NCI-H2029 treated with DMSO at 0.1 percent for 48 hours (cell line): ENCODE measurements at places on chromosomes 6 and 20.

GRCh38 chr20:63522091-63522868 is 1.7 kb downstream of the PPDPF start:
- no peak for DNase-seq

GRCh38 chr20:8447262-8448120 is 315.4 kb downstream of the PLCB1 start:
- no peak for DNase-seq

- DNase-seq = no peak
These were observed 55.4 kb downstream of the PREX1 start for GRCh38 chr20:48772183-48772976.

DNA sequence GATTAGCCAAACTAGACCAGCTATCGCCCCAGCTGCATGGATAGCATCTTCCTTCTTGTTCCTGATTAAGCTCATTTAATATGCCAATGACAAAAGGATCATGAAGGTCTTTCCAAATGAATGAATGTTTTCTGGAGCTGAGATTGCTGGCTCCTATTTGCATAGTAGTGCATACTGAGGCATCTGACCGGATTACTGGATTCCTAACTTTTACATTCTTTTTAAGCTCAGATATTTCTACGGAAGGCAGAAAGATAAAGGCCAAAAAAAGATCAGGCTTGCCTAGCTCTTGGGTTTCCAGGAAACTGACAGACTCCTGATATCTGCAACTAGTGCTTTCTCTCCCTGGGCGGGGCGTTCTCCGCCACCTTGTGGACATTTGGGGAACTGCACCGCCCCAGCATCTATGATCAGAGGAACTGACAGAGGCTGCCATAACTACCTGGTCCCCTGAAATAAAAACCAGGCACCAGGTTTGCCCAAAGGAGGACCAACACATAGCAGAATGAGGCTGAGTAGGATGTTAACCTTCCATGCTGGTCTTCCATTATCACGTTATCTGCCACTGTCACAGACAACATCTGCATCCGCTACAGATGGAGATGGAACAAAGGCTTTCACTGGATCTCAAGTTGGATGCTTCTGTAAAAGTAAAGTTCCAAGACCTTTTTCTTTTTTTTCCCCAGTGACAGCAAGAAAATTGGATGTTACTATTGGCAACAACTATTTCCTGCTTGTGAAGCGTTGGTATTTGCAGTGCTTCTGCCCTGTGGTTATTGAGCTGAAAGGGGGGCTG is 33.2 kb downstream of the NT5E start:
- peak; percentile 30 for DNase-seq

GRCh38 chr6:68852791-68853190 is 217.7 kb downstream of the ADGRB3 start:
- DNase-seq = no peak

DNA sequence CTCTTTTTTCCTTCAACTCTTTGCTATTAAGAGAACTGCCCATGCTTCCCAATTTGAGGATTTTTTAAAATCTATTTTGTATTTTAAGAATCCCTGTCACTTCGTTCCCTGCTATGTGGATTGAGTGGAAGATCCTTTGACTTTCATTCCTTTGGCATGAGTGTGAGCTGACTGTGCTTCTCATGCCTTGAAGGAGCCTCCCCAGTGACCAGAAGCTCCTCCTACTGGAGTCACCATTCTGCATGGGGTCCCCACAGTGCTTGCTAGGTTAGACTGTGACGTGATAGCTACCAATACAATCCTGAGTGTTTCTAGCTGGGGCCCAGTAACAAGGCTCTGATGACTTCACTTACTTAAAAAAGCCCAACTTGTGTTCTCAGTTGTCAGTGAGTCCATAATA is 104.4 kb upstream of the LAMP5 start:
- no peak for DNase-seq

DNA sequence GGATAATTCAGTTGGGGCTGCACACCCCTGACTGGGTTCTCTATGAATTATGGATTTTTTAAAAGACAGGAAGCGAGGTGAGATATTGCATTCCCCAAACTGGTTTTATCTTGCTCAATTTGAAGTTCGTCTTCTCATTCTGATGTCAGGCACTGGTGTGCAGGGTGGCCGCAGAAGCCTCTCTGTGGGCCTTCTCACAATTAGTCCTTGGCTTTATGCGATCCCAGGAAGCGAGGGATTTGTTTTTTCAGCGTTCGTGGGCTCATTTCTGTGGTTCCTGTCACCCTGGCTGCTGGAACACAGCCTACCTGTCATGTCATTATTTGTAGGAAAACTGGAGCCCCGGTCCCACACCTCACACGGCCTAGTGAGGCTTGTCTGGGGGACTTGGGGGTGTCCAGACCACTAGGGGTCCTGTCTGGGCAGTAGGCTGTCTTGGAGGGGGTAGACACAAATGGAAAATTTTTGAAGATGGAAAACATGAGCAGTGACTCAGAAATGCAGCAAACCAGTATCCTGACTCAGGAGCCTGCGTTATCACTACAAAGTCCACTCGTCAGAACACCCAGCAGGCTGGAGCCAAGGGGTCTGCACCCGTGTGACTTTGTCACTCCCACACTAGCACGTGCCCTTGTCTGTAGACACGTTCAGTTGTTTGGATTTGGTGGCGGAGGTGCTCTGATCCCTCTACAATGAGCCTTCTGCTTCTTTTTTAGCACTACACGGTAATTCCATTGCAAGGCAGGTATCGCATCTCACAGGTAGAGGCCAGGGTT is 42.2 kb downstream of the GNAS-AS1 start:
- no peak for DNase-seq

- no peak for DNase-seq
These were observed 861 bp downstream of the PCMTD2 start for GRCh38 chr20:64256282-64256935.

- DNase-seq = no peak
These were observed 112.4 kb downstream of the BTBD9 start for GRCh38 chr6:38527371-38527770.

DNA sequence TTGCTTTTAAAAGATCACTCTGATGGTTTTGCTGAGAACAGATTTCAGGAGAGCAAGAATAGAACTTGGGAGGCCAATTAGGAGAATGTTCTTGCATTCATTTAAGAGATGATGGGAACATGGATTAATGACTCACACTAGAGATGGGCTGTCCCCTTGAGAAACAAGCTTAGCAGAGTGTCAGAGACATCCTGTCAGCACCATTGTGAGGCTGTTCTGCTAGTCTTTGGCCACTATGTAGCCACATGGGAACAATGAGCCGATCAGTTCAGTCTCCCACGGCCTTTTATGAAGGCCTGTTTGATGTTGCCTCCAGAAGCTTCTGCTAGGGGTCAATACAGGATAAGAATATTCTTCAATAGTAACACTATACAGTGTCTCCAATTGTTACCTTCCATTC is 113.0 kb upstream of the EYA4 start:
- no peak for DNase-seq

DNA sequence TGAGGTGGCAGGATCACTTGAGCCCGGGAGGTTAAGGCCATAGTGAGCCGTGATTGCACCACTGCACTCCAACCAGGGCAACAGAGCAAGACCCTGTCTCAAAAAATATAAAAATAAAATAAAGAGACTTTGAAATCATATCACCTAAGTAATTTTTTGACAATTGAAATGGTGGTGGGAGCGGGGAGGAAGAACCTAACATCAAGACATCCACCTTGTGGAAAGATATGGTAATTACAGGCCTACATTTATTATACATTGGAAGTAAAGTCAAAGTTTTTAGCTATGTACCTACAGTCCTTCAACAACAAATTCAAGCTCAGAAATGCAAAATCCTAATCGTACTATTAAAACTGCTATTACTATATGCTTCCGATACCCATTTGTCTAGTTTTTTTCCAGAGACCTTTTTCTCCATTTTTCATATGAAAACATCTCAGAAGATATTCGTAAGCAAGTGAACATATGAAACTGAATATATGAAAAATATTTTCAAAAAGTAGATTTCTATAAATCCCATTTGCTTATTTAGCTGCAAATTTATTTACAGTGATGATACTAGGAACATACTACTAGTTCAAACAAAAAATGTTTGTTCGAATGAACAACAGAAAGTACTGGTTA is 83.3 kb downstream of the SYCP2 start:
- DNase-seq = peak; percentile 78

GRCh38 chr20:1299522-1299921 is 29.4 kb downstream of the SDCBP2 start:
- no peak for DNase-seq

GRCh38 chr20:50670126-50670862 is 21.0 kb downstream of the RIPOR3 start:
- peak; percentile 52 for DNase-seq

DNA sequence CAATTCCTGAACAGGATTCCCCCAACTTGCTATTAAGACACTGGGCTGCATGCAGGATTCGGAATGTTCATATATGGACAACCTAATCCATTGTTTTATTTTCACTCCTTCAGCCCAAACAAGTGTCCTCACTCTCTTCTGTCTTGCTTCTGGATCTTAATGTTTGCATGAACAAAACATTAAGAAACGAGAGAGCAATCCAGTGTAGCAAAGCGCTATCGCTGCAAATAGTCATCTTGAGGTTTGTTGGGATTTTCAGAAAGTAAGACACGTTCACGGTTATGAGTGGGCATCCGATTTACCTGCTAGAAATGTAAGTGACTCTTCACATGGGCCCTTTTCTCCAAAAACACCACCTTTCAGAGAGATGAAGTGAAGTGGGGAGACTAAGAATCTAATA is 156.4 kb downstream of the MBOAT1 start:
- DNase-seq = no peak

DNA sequence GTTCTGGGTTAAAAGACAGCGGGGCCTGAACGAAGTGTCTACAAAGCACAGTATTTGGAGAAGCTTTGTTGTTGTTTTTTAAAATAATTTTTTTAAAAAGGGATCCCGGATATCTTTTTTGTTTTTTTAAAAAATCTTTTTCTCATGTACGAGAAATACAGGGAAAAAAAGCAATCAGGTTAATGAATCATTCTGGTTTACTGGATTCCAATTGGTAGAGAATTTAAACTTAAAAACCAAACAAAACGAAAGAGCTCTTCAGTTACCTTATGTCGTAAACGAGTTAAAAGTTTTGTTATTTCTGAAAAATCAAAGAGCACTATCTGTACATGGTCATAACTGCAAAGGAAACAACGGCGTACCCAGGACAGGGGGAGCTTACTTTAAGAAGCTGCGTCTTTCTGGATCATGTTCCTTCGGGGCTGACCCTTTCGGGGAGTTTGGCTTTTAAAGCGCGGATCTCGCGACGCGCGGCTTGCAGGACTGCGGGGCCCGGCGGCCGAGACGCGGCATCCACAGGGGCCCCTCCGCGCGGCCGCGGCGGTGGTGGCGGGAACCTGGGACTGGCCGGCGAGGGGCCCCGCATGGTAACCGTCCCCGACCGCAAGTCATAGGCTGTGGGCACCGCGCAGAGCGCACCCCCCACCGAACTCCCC is 927 bp downstream of the IL20RA start:
- DNase-seq = no peak

- no peak for DNase-seq
These were observed 110.1 kb downstream of the ERMARD start for GRCh38 chr6:169861431-169862042.

DNA sequence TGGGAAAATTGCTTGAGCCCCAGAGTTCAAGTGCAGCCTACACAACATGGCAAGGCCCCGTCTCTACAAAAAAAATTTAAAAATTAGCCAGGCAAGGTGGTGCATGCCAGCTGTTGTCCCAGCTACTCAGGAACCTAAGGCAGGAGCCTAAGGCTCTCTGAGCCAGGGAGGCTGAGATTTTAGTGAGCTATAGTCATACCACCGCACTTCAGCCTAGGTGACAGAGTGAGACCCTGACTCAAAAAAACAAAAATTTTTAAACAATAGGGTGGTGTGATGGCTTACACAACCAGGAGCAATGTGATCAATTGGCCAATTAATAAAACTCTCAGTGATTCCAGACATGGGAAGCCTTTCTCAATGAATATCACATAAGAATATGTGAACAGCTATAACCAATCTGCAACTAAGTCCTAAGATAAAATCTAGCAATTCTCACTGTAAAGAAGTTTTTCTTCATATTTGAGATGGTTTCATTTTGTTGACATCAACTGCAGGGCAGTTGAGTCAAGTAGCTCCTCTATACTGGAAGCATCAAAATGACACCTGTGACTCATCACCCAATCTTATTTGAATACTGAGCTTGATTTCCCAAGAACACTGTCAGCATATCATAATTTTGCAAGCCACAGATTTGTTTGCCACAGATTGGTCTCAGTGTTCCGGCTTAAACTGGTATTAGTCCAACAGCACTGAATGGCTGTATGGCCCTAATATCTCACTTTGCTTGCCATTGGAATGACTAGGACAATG is 169.0 kb upstream of the GJE1 start:
- no peak for DNase-seq

- DNase-seq = no peak
These were observed 90.9 kb downstream of the CAP2 start for GRCh38 chr6:17484201-17484849.

- DNase-seq = no peak
These were observed 13.8 kb downstream of the NQO2 start for GRCh38 chr6:3013486-3013885.

- peak; percentile 4 for DNase-seq
These were observed 383.9 kb downstream of the PLCB1 start for GRCh38 chr20:8515810-8516435.

- DNase-seq = no peak
These were observed 221.8 kb upstream of the FAM83B start for GRCh38 chr6:54624779-54625178.

GRCh38 chr6:72689107-72689954 is 67.5 kb downstream of the KCNQ5 start:
- no peak for DNase-seq

DNA sequence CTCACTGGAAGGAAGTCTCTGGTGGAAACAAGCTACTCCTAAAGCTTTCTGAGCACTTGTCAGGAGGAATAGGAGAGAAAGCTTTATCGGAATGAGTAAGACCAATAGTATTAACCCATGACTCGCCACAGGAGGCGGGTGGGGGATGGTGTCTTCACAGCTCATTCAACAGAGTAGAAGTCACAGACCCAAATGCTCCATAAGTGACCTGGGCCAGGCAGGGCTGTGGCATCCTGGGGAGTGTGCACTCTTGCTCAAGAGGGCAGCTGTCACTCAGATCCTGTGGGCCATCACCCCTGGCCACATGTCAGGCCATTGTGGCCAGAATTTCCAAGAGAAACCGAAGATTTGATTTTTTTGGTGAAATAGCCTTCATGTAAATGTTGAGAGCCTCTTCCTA is 116.0 kb downstream of the SYCP2 start:
- DNase-seq = no peak

GRCh38 chr20:18284805-18285533 is 3.4 kb upstream of the ZNF133 start:
- no peak for DNase-seq

DNA sequence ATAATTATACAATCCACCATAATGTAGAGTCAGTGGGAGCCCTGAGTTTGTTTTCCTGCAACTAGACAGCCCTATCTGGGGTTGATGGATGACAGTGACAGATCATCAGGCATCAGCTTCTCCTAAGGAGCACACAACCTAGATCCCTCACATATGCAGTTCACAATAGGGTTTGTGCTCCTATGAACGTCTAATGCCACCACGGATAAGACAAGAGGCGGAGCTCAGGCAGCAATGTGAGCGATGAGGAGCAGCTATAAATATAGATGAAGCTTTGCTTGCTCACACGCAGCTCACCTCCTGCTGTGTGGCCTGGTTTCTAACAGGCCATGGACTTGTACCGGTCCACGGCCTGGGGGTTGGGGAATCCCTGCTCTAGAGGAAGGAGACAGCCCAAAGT is 25.9 kb downstream of the EDEM2 start:
- no peak for DNase-seq

GRCh38 chr20:31496761-31497295 is 17.4 kb upstream of the HM13 start:
- DNase-seq = no peak

GRCh38 chr6:100342830-100343229 is 121.9 kb downstream of the SIM1 start:
- DNase-seq = no peak
